ENCODE measurements at places on chromosomes 5 and 9.

DNA sequence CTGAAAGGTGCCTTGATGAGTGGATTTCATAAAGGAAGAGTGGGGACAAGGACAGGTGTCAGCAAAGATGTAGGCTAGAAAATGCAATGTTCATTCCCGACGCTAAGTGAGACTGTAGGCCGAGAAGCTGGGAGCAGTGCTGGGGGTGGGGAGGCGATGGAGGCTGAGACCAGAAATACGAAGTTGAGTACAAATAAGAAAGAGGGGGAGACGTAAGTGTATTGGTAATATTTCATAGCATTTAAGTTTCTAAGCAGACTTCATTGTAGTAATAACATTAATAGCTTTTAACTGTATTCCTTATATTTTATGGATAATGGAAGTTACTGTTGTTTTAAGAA lies 11.0 kb downstream of the TRIP13 start:
- DNase-seq: no peak

DNA sequence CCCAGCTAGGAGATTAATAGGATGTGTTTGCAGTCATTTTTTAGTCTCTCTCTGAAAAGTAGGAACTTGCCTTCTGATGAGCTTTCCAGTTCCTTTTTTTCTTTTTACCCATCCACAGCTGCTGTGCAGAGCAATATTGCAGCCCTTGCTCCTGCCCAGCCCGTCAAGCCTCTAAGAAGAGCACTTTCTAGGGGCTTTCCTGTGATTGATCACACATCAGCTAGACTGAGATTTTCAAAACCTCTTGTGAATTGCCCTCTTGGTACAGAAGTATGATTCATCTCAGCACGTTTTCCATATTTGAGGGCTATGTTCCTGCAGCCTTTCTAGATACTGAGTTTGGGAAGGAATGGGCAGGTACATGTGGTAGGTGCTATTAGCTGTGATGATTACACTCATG lies 93.9 kb downstream of the GALNT10 start:
- no peak for DNase-seq

DNA sequence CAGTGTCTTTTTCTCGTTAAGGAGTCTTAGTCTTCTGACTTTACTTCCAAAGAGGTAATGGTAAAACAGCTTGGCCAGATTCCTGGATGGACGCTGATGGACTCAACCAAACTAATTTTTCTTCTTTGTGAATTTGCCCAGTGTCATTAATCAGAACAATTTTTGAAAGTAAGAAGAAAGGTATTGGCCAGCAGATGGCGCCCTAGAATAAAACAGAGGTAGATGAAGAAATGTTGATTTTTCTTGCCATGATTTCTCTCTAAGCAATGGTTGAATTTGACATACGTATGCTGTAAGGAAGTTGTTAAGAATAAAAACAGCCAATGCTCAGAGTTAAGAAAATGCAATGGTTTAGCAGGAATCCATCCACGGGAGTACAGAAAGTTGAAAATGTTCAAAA lies 500.0 kb downstream of the DIRAS2 start:
- DNase-seq: peak; percentile 84

- no peak for DNase-seq
These were observed 47.2 kb upstream of the RPL26L1 start for GRCh38 chr5:172911976-172912375.

- DNase-seq: peak; percentile 35
These were observed at the start of gene OLFM1 for GRCh38 chr9:135087489-135087792. OLFM1 (plus strand) TSS chr9:135087668; CDS start chr9:135087990, 322 bp downstream.

DNA sequence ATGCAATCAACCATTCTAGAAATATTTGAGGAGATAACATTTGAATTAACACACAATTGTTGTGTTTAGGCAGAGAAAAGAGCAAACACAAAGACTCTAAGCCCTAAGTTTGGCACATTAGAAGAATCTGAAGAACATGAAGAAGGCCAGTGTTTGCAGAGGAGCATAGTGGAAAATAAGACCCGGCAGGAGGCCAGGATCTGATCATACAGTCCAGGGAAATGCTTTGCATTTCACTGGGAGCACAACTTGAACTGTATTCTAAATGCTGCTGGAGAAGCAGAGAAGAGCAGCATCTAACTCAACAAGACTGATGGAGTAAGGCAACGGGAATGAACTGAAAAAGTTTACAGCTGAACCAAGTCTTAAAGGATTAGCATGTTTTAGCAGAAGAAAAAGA lies 463.4 kb downstream of the ZNF608 start:
- no peak for DNase-seq
